ENCODE measurements at places on chromosomes 16 and 17.

DNA sequence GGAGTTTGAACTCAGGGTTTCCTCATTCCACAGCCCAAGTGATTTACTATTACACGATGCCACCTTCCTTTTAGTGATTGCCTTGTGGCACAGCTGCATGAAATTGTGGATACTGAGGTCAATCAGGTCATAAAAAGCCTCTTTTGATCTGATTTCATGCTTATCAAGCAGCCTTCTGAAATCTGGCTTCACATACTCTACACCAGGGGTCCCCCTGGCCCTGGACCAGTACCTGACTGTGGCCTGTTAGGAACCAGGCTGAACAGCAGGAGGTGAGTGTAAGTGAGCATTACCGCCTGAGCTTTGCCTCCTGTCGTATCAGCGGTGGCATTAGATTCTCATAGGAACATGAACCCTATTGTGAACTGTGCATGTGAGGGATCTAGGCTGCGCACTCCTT lies 13.8 kb downstream of the SLFN5 start:
- DNase-seq, result no peak

DNA sequence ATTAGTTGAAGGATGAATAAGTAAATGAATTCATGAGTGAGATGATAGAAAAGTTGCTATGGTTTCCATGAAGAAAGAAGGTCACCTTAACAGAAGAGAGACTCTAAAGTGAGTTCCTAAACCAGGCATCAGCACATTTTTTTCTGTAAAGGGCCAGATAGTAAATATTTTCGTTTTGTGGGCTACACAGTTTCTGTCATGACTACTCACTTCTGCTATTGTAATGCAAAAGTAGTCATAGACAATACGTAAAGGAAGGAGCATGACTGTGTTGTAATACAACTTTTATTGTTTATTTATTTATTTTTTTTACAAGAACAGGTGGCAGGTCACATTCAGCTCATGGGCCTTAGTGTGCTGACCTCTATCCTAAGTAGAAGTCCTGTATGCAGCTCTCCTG lies 426.1 kb upstream of the DYNLRB2 start:
- no peak for DNase-seq

DNA sequence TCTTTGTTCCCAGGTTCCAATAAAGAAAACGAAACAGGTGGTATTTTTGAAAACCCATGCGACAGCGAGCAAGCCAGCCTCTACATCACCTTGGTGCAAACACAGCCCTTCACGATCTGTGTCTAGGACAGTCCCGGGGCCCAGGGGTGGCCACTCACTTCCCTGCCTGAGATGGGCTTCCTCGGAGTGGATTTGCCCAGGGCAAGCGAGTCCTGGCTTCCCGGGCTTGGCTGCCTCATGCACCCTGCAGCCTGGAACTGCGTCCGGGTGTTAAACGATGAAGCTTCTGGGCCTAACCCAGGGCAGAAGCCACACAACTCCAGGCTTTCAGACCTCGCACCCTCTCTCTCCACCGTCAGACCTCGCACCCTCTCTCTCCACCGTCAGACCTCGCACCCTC lies 66.0 kb downstream of the RPH3AL start:
- no peak for DNase-seq

GRCh38 chr17:29687596-29687995 lies 64.9 kb upstream of the CORO6 start:
- DNase-seq, result no peak

DNA sequence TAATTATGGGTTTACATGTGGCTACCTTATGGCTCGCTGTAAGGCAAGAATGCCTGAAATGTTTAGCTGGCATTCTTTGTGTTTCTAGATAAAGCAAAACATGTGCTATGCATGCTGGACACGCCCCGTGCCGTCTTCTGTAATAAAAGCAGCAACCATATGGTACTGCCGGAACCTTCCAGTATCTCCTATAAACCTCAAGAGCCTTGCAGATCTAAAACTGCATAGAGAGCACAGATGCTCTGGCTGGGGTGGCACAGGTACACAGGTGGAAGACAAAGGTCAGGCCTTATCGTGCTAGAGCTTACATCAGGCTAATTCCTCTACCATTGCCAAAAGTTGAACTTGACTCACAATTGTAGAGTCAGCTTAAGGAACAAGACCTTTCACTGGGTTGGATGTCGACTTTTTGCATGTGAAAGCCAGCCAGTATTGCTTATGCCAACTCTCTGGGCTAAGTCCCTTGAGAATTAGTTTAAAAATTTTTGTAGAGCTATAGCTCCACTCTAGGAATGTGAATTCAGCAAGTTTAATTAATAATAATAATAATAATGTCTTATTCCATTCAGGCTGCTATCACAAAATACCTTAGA lies 187.4 kb upstream of the CACNG5 start:
- DNase-seq, result no peak

DNA sequence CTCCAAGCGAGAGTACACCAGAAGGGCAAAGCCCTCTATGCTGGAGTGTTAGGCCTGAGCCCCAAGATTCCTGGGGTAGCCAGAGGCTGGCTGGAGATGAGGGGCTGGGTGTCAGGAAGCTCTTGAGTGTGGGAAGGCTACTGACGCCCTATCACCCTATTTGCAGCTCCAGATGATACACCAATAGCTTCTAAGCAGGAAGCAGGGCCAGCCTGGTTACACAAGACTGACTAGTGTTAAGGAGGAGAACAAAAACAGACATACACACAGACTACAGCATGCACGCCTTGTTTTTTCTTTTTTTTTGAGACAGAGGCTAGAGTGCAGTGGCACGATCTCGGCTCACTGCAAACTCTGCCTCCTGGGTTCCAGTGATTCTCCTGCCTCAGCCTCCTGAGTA lies 15.9 kb downstream of the POLR3K start:
- DNase-seq, result no peak

- no peak for DNase-seq
Measured at GRCh38 chr16:84850714-84851113, 30.9 kb downstream of the CRISPLD2 start.

- DNase-seq, result no peak
Measured at GRCh38 chr17:68910789-68911431, 44.3 kb downstream of the ABCA8 start.

GRCh38 chr16:78641433-78641832 lies 542.0 kb downstream of the WWOX start:
- no peak for DNase-seq

DNA sequence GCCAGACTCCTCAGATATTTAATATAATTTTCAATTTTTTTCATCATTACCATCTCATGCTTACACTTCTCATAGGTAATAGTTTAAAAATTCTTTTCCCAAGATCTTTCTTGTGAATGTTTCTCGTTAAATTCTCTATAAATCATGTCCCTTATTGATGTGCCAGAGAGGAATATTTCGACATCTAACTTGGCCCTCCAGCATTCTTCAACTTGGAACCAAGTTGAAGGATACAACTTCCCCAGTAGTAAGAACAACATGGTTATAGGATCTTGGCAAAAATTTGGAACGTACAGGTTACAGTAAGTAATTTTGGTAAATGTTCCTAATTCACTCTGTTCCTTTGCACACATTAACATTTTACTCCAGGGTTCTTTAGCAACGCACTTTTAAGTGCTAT lies 731.8 kb downstream of the CDH11 start:
- DNase-seq, result no peak

All from GDM1 (cell line).